Stimulated activated CD4-positive, alpha-beta T cell treated with anti-CD3 and anti-CD28 coated beads, Interleukin-1b, Interleukin-23, amount 100 ng/mL, for 1 hour (primary cell): ENCODE measurements at places on chromosomes 6 and 20.

DNA sequence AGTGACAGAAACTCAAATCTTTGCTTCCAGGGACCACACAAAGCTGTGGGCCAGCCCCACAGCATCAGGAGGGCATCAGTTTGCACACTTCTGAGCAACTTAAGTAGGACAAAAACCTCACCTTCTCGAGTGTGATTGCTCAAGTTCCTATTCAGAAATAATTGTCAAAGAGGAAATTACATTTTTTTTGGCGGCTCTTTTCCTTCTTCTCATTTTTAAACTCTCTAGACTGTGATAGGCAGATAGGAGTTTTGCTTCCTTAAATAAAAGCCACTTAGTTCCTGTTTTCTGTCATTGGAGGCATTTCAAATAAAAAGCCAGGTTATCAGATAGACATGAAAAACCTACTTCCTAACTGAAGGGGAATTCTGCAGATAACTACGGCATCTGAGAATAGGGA lies 11.2 kb upstream of the TAGAP start:
- no peak for DNase-seq

- DNase-seq, result no peak
Measured at GRCh38 chr6:97097068-97098047, 172.8 kb downstream of the KLHL32 start.

DNA sequence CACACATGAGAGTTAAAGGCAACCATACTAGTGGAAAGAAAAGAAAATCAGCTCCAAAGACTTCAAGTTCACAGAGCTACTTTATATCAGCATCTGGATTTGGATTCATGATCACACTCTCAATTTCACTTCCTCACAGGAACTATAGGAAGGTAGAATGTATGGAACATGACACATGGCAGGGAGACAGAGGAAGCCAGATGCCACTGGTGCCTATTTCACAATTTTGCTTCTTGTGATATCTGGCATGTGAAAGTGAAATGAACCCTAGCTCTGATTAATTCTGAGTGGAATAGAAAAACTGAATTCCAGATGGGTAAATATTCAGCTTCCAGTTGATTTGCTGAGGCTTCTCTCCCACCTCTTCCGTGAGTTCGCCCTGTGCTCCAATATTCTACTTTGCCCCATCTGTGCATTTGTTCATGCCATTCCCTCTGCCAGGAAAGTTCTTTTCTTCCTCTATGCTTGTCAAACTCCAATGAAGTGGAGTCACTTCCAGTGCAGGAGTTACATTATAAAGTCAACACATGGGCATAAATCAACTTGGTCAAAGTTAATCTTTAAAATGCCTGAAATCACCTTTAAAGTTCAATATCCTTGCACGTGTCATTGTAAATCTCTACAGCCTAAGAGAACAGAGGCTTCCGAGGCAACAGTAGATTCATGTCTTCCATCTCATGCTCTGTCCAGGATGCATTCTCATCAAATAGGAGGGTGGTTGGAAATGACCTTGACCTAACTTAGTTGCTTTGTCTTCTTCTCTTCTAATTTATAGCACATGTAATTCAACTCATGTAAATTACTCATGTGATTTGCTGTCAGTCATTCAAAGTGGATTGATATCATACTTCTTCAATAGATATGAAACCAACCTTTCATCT lies 275.3 kb downstream of the HIVEP2 start:
- no peak for DNase-seq

- no peak for DNase-seq
Measured at GRCh38 chr20:49559411-49560081, 8.4 kb downstream of the PTGIS start.

DNA sequence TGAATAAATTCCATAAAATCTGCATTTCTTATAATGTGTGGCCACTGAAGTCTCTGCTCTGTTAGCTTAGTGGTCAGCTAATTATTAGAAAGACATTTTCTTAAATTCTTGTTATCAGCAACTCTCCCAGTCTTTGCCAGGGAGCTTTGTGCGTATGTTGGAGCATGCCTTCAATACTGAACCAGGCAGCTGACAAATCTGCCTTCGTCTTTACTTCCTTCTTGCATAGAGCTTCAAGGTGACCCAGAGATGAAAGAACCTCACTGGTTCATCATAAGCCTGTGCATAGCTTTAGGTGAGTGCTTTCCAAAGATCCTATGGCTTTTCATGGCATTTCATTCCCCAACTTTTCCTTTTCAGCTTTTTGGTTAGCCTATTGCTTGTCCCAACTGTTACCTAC lies 43.0 kb upstream of the NELFCD start:
- no peak for DNase-seq

DNA sequence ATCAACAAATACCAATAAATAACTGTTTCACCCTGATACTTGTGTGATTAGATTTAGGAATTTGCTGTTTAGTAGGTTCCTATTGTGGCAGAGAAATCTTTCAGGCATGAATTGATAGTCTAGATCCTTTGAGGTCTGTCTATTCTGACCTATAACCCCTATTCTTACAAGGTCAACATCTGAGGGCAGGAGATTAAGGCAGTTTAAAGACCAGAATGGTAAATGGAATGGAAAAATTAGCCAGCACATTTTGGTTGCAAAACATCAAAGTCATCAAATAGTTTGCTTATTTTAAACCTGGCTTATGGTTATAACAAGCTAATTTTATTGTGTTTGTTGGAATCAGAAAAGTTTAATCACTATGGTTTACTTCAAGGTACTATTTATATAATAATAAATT lies 78.4 kb downstream of the LIN28B start:
- DNase-seq, result no peak

DNA sequence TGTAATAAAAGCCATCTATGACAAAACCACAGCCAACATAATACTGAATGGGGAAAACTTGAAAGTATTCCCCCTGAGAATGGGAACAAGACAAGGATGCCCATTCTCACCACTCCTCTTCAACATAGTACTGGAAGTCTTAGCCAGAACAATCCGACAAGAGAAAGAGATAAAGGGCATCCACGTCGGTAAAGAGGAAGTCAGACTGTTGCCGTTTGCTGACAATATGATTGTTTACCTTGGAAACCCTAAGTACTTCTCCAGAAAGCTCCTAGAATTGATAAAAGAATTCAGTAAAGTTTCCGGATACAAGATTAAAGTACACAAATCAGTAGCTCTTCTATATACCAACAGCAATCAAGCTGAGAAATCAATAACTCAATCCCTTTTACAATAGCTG lies 14.0 kb upstream of the RUNX2 start:
- DNase-seq, result no peak

- DNase-seq, result no peak
Measured at GRCh38 chr6:163688739-163689362, 274.3 kb downstream of the QKI start.

GRCh38 chr6:56756219-56756789 lies 113.6 kb upstream of the DST start:
- no peak for DNase-seq
